ENCODE measurements at places on chromosomes 6 and 20.

- no peak for DNase-seq
Observed at GRCh38 chr6:35454391-35455110, 2.4 kb downstream of the FANCE start.

DNA sequence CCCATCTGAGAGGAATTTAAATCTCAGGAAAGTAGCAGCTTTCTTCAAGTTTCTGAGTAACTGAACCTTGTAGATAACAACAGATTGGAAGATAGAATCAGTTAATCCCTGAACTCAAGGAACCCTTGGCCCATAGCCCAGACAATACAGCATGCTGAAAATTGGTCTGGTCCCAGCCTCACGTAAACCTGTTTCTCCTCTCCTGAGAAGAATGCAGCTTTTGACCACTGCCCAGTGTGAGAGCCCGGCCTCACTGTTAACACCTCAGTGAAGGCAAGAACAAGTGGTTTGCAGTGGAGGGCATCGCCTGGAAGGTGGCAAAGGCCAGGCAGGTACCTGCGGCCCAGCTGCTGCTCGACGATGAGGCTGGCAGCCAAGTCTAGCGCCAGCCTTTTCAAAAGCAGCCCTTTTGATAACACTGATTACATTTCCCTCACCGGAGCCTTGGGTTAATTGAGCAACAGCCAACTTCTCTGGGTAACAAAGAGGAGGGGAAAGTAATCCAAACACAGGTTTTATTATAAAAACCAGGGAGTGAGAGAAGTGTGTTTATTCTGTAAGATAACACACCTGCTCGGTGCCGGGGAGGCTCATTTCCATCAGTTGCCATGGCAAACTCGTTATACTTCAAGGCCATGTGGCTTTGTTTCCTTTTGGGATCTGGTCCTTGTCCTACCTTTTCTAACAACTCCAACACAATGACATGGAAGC is 54.0 kb downstream of the TRAF3IP2 start:
- DNase-seq, result no peak

- DNase-seq, result no peak
Observed at GRCh38 chr6:34792605-34793500, 970 bp downstream of the BLTP3A start.

- DNase-seq, result no peak
Observed at GRCh38 chr20:15654208-15654649, 919.0 kb downstream of the KIF16B start.

DNA sequence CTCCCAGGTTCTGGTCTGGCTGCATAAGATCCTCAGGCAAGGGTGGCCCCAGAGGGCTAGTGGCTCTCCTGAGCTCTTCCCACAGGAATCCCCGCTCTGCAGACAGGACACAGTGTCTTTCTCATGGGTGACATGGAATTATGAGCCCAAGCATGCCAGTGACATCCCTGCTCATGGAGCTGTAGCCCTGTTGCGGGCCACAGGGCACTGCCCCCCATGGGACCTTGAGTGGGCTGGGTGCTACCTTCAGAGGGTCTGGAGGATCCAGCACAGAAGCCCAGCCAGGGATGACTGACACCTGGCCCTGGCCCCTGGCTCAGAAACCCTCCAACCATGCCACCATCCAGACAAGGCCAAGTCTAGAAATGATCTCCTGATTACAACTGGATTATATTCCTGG is 657.5 kb upstream of the DEFB115 start:
- no peak for DNase-seq

DNA sequence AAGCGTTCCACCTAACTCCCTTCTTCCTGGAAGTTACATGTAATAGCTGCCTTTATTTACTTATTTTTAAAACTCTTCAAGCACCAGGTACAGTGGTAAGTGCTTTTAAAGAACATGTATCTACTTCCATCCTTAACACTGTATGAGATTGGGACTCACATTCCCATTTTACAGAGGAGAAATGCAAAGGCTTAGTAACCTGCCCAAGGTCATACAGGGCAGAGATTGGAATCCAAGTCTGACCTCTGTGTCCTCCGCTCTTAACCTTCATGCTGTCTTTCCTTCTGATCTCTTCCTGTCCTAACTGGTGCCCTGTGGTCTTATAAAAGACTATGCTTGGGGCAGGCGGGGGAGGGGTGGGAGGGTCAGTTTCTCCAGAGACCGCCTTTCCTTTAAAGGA is 1.6 kb downstream of the B4GALT5 start:
- no peak for DNase-seq

DNA sequence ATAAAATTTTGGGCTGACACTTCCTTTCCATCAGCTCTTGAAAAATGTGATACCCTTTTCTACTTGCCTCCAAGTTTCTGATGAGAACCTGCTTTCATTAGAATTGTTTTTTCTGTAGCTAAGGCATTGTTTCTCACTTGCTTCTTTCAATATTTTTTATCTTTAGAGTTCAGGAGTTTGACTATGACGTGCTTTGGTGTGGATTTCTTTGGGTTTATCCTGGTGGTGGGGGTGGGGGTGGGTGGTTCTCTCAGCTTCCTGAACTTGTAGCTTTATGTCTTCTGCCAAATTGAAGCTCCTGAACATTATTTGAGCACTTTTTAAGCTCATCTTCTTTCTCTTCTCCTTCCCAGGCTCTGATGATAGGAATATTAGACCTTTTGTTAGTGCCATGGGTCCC is 11.4 kb downstream of the ZNF831 start:
- no peak for DNase-seq

DNA sequence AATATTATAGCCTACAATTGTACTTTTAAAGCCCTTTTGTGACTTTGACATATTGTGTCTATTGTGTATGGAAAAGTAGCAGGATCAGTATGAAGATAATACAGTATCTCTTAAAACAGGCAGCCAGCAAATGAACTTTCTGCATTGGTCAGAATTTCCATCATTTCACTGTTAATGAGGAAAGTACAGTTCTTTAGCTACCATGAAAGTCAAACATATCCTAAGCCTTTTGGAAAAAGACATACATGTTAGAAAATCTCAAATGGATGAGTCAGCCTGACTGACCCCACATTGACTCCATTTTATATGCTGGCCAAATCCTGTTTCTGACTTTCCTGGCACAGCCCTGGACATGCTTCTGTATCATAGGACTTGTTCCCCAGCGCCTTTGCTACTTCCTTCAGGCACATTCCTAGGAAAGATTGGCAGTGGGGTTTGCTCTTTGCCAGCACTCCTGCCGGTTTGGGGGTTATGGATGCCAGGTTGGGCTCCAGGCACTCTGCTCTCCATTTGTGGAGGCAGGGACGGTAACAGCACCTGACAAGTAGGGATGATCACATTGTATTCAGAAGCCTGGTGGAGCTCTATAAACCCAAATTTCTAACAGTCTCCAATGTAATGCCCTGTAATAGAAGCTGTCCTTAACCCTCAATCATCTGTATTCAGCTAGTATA is 43.7 kb downstream of the TOP1 start:
- DNase-seq, result no peak

Data from activated CD8-positive, alpha-beta memory T cell treated with anti-CD3 and anti-CD28 coated beads for 24 hours (primary cell).